ENCODE measurements at places on chromosomes 4 and X.

GRCh38 chr4:56762484-56763250 lies 58.8 kb downstream of the SPINK2 start:
- DNase-seq, result no peak

DNA sequence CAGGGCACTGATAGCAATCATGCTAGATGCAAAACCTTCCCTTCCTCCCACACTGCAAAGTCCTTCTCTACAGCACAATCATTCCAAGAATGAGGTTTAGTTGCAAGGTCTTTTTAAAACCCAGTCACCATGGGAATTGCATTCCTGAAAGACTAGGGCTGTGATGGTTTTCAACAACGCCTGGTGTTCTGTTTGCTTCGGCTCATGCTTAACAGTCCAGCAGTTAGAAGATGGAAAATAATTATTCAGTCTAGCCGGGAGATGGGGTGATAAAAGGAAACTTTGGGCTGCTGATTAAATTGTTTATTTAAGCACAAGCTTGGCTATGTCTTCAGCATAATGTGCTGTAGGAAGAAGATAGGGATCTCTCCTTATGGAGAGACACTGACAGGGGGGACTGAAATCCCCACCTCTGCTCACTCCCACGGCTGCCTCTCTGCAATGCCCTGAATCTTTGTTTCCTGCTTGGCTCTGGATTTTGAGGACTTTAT lies 211.4 kb downstream of the MID1IP1 start:
- no peak for DNase-seq

GRCh38 chr4:170386971-170387370 lies 297.2 kb upstream of the AADAT start:
- peak; percentile 67 for DNase-seq

- DNase-seq, result no peak
Measured at GRCh38 chr4:41132055-41132683, 82.2 kb downstream of the APBB2 start.

DNA sequence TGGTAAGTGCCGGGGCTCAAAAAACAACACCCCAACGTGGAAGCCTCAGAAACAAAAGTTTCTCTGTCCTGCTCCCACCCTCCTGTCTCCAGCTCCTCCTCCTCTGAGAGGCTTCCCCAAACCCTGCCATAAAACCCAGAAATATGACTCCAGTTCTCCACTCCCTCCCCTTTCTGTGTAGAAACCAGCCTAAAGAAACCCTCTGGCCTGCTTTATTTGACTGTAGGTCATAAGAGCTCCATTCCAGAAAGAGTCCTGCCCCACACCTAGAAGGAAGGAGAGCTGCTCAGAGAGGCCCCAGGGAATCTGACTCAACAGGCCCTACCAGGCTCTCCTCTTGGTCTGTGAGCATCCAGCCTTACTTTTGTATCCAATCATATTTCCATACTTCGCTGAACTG lies 872 bp upstream of the S100P start:
- no peak for DNase-seq

DNA sequence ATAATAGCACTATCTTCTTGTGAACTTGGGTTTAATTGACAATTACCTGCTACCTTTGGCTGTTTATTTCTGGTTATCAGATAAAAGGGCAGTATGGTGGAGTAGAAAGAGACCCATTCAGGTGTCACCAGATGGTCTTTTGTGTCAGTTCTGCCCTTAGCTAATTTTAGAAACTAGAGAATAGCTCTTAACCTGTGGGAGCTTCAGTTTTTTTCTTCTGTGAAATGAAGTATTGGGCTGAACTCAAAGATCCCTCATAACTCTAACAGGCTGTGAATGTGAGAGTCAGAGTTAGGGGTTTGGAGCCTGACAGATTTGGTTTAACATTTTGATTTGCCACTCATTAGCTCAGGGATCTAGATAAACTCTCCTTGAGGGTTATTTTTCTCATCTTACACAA lies 335.2 kb downstream of the PPP1R2C start:
- no peak for DNase-seq

- no peak for DNase-seq
Measured at GRCh38 chr4:28665306-28665705, 1804.7 kb downstream of the STIM2 start.

GRCh38 chrX:45747905-45748304 lies 547.2 kb upstream of the DIPK2B start:
- DNase-seq, result no peak

- DNase-seq, result no peak
Measured at GRCh38 chr4:102610007-102610406, 108.8 kb downstream of the NFKB1 start.

- DNase-seq, result no peak
Measured at GRCh38 chr4:104129243-104129642, 365.5 kb downstream of the CXXC4 start.

GRCh38 chr4:6516762-6517161 lies 44.3 kb upstream of the PPP2R2C start:
- DNase-seq, result no peak

GRCh38 chr4:185782523-185782922 lies 29.5 kb downstream of the SORBS2 start:
- DNase-seq, result no peak

GRCh38 chr4:174244441-174244840 lies 39.0 kb downstream of the FBXO8 start:
- no peak for DNase-seq

GRCh38 chr4:140659943-140660700 lies 91.4 kb upstream of the UCP1 start:
- DNase-seq, result no peak

DNA sequence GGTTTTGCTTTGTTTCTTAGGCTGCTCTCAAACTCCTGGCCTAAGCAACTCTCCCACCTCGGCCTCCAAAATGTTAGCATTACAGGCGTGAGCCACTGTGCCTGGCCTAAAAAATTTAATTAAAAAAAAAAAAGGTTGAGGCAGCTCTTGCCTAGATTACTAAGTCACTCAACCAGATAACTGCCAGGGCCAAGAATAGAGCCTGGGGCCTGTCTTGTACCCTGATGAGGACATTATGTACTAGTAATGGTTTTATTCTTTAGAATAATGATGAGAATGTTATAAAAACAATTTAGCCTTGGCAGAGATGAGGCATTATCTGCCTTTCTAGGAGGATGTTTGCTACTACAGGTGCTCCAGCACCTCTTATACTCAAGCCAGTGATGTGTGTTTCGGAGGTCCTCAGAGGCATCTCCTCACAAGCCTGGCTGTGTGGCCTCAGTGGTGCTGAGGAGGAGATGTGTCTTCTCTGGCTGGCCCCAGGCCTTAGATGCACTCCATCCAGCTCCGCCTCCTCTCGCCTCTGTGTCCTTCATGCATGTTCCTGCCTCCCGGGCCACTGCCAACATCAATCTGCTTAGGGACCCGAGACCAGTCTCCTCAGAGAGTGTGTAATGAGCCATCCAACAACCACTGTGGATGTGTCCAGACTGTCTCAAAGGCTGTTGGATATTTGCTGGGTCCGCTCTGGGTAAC lies 337.7 kb upstream of the GATB start:
- no peak for DNase-seq

DNA sequence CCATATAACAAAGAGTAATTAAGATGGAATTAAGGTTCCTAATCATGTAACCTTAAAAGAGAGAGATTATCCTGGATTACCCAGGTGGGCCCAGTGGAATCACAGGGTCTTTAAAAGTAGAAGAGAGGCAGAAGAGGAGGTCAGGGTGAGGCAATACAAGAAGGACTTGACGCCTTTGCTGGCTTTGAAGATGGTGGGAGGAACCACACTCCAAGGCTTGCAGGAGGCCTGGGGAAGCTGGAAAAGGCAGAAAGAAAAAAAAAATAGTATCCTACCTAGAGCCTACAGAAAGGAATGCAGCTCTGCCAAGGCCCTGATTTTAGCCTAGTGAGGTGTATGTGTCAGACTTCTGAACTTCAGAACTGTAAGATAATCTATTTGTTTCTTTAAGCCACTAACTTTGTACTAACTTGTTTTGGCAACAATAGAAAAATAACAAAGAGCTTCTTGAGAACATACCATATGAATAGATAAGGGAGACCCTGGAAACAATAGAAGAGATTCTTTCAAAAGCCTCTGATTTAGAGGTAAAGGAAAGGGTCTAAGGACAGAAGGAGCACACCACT lies 229.9 kb upstream of the TTC29 start:
- DNase-seq, result no peak

DNA sequence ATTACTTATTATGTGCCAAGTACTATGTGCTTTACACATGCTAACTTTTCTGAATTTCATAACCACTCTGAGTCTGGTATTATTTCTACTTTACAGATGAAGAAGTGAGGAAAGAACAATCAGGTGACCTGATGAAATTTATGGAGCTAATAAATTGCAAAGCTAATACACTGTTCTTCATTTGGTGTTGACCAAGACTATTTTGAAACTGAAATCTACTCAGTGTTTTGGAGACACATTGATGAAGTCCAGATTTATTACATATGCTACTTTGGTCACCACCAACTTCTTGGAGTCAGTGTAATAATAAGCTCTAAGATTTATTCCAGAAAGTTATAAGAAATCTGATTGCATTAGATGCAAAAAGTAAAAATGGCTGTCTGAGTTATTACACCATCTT lies 637.9 kb downstream of the FAT4 start:
- no peak for DNase-seq

DNA sequence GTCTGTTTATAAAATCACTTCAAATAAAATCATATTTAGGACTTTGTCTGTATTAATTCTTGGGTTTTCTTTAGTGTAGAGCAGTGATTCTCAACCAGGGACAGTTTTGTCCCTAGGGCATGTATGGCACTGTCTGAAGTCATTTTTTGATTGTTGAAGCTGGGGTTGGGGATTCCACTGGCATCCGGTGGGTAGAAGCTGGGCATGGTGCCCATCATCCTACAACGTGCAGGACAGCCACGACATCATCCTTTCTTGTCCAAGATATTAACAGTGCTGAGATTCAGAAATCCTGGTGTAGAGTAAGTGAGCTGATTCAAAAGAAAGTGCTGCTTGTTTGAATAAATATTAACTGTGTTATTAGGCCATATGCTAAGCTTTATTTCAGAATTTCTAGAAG lies 28.6 kb downstream of the DCLK2 start:
- DNase-seq, result no peak

- DNase-seq, result no peak
Measured at GRCh38 chr4:1109898-1110506, 3.4 kb downstream of the RNF212 start.

GRCh38 chr4:153989505-153989904 lies 200.6 kb upstream of the SFRP2 start:
- DNase-seq, result no peak

GRCh38 chrX:115894087-115894486 lies 276.5 kb upstream of the AGTR2 start:
- DNase-seq, result no peak

GRCh38 chr4:168570466-168570865 lies 73.6 kb downstream of the PALLD start:
- no peak for DNase-seq

- no peak for DNase-seq
Measured at GRCh38 chr4:77347351-77347966, 190.5 kb downstream of the CCNG2 start.

- DNase-seq, result no peak
Measured at GRCh38 chrX:153804621-153805020, 10.2 kb downstream of the SSR4 start.

DNA sequence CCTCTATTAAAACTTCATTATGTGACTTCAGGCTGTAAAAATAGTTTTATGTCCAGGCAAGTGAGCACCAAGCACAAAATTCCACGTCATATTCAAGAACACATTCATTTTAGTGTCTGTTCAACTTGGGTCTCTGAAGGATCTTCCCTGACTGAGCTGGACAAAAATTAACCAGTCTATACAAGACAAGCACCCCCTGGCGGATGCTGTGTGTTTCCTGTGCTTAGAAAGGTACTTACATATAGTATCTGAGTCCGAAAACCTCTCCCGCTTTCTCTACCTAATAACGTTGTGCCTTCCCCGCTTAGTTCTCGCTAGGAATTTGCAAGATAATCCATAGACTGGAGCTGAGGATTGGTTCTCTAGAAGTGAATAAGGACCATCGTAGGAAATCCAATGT lies 2214.5 kb upstream of the TENM3 start:
- DNase-seq, result peak; percentile 3

DNA sequence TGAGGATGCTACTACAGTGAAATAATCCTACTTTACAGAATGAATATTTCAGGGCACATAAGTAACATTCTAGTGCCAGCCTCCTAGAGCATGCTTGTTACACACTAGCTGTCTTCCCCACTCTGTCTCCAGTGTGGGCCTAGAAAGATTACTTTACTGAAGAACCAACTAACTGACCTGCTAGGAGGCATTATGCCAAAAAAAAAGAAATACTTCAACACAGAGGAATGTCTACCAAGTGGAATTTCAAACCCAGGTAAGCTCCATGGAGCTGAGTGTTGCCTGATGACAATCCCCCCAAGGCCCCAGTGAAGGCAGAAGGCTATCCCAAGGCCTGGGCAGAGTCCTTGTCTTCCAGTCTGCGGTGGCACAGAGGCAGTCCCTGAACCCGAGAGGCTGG lies 40.9 kb upstream of the STS start:
- DNase-seq, result no peak

DNA sequence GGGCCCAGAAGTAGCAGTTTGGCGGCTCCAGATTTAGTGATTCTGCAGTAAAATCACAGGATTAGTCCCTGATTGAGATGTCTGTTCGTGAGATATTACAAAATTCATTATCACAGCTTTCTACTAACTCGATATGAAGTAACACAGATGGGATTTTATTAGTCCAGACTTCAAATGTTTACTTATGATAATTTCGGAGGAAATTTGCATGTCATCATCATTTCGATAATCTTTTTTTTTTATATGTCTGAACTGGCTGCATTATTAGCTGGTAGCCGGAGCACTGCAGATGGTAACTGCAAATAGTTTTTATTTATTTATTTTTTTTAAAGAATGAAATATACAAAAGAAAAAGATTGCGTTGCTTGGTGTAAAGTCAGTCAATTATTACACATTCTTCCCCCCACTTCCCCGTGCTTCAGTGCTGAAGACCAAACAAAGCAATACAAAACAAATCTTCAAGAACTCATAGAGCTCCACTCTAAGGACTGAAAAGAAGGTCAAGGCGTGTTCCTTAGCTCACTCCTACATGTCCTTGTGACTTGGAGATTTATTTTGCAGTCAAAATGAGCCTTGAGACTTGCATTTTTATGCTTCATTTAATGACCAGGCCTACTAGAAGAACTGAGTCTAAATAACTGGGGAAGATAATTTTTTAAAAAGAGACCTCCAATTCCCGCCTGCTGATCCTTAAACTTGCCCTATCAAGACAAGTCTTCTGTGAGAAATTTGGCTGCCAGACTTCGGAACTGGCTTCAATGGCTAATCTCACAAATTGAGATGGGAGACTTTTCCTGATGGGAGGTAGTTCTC lies 11.7 kb upstream of the PITX2 start:
- DNase-seq, result no peak

- DNase-seq, result no peak
Measured at GRCh38 chrX:69305333-69306062, 140.2 kb upstream of the PJA1 start.

- no peak for DNase-seq
Measured at GRCh38 chr4:74449571-74450297, 4.8 kb downstream of the AREG start.
